CD4-positive, alpha-beta T cell (primary cell): ENCODE measurements at places on chromosomes 2 and 18.

- DNase-seq: no peak
Observed at GRCh38 chr2:69549421-69549820, 94.1 kb downstream of the AAK1 start.

- DNase-seq: peak; percentile 52
Observed at GRCh38 chr2:46351750-46352138, 54.5 kb downstream of the EPAS1 start.

DNA sequence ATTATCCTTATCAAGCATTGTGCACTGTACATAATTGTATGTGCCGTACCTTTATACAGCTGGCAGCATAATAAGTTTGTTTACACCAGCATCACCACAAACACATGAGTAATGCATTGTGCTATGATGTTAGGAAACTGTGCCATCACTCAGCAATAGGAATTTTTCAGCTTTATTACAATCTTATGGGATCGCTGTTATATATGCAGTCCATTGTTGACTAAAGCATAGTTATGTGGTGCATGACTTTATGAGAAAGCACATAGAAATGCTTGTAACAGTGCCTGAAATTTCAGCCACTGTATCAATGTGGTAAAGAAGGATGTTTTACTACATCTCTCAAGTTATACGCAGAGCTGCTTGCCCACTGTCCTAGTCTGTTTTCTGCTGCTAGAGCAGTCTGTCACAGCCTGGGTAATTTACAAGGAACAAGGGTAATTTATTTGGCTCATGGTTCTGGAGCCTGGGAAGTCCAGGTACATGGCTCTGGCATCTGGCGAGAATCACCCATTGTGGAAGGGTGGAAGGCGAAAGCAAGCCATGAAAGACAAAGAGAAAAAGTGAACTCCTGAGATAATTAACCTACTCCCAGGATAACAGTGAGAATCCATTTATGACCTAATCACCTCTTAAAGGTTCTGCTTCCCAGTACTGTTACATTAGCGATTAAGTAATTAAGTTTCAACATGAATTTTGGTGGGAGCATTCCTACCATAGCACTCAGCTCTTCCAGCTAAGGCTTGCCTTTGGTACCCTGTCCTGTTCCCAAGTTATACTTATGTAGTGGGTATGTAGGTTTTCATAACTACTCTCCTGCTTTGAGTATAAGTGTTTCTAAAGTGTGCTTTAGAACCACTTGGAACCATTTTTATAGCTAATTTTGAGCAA, 4.6 kb downstream of the MAP3K20 start:
- no peak for DNase-seq

DNA sequence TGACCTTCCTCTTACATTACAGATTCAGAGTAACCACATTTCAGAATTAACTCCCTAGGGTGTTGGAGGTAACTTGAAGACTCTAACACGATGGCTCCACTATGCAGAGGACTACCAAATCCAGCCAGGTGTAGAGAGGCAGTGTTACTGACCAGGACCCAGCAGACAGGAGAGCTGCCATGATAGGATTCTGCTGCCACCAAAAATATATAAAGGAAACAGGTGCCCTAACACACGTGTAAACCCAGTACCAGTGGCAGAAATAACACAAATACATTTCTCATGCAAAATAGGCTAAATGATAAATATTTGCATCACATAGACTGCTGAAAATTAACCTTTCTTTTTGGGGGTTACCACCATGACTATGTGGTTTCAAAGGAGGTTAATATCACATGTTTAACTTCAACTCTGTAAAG, 7.0 kb downstream of the ZBTB14 start:
- DNase-seq: no peak

- no peak for DNase-seq
Observed at GRCh38 chr2:223114170-223114569, 62.2 kb downstream of the KCNE4 start.

- DNase-seq: no peak
Observed at GRCh38 chr2:201127570-201127969, 11.6 kb downstream of the CFLAR start.

DNA sequence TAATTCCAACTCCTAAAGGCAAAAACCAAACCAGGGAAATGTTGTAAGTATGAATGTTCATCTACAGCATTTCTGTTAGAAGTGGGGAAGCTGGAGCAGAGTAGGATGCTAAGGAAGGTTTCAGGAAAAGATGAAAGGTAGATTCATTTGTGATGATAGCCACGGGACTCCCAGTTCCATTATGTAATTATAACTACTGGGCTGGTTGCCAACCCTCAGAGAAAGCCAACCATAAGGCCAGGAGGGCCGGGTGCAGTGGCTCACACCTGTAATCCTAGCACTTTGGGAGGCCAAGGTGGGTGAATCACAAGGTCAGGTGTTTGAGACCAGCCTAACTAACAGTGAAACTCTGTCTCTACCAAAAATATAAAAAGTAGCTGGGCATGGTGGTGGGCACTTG, 288.9 kb upstream of the ETAA1 start:
- DNase-seq: no peak

DNA sequence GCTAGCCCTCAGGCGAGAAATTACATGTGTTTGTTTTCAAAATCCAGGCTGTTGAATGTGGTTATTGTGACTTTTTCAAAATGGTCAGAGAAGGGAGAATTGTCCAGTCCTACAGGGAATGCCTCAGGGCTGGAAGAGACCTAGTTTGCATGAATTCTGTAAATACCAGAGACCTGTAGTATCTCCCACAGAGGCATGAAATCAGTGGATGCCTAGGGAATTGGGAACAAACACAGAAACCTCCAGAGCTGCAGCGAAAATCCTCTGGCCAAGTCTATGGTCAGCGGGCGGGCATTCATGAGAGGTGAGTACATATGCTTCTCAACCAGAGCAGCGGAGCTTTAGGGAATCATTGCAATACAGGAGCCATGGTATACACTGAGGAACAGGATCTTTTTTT, 1596.5 kb upstream of the NXPH2 start:
- DNase-seq: no peak
